ENCODE measurements at places on chromosomes 4 and X.

- DNase-seq: no peak
Observed at GRCh38 chr4:1725521-1725920, 4.2 kb downstream of the TACC3 start.

GRCh38 chr4:139918591-139918990 lies 235.4 kb downstream of the MAML3 start:
- no peak for DNase-seq

- DNase-seq: no peak
Observed at GRCh38 chrX:49704691-49705404, 9.1 kb upstream of the PAGE1 start.

- no peak for DNase-seq
Observed at GRCh38 chr4:65597697-65598096, 72.6 kb downstream of the EPHA5 start.

DNA sequence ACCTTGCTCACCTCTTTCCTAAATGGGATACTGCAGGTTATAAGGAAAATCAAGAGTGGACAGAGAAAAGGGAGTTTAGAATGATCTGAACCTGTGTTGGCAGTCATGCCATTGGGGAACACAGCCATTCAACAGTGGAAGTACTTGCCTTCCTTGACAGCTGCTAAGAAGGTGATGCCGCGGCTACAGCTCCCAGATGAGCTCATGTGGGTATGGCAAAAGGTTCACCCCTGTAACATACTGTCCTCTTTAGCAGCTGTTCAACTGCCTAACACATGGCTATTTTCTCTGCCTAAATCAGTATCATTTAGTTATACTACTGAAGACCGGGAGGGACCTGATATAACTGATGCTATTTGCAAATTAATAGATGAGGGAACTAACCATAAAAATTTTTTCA lies 76.8 kb downstream of the DCHS2 start:
- DNase-seq: no peak

DNA sequence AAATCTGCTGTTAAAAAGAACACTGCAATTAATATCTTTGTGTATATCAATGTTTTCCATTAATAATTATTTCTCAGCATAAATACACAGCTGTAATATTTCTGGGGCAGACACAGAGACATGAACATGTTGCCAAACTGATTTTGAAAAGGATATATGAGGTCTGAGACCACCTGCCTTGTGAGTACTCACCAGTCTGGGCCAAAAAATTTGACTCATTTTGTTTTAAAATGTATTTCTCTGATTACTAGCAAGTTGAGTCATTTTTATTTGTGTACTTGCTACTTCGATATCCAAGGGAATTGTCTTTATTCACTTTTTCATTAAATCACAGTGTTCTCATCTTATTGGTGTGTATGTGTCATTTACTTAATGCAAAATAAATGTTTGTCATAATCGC lies 8.5 kb upstream of the RAI2 start:
- DNase-seq: no peak

GRCh38 chr4:79288185-79288584 lies 37.7 kb downstream of the NAA11 start:
- no peak for DNase-seq

DNA sequence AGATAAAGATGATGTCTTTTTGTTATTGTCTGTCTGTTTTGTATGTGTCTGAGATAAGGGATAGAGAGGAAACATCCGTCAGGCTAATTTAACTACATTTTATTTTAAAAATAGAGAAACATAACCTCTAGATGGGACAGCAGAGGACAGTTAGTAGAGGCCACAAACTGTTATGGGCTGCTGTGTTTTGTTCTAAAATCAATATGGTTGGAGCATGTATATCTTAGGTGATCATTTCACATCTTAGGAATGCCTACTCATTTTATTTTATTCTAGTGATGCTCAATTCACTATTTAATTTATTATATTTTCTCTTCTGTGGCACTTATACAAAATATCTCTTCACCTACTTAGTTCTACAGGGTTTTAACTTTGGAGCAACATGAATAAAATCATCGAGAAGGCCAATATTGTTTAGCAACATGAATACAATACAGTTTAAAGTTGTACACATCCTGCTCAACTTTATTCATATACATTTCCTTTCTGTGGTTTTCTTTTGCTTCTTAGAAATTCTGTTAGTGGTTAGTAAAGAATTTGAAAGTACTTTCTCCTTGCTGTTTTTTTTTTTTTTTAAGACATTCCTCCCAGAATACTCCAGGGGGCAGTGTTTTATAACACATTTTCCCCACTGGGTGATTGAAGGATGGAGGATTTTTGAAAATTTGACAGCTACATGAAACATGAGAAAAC lies 392.9 kb downstream of the UNC5C start:
- DNase-seq: no peak

DNA sequence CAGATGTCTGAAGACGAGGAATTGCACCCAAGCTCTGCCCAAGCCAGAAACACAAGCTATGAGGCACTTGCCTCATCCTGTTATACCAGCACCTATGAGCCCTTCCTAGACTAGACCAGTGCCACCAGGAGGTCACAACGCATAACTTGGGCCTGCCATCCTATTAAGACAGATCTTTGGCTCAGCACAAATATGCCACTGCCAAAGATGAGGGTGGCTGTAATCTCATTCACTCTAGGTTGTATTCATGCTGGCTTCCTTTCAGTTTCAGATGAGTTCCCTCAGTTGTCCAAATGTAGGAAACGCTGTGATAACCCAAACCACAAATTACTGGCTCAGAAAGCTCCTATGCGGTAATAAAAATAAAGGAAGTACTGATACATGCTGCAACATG lies 76.5 kb upstream of the CITED1 start:
- no peak for DNase-seq

- DNase-seq: no peak
Observed at GRCh38 chrX:51878056-51878455, 15.4 kb upstream of the MAGED1 start.

DNA sequence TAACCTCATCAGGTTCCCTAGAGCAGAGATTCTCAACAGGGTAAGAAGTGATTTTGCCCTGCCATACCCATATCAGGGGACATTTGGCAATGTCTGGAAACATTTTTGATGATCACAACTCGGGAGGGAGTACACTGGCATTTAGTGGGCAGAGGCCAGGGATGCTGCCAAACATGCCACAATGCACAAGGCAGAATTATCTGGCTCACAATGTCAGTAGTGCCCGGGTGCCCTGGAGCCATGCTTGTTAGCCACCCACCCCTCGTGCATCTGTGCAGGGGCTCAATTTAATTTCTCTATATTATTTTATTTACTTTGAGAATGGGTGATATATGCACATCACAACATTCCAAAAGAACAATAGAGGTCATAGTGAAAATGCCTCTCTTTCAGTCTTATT lies 82.0 kb upstream of the DHX15 start:
- no peak for DNase-seq

GRCh38 chr4:41217020-41217333 lies 2.6 kb upstream of the APBB2 start:
- DNase-seq: no peak

DNA sequence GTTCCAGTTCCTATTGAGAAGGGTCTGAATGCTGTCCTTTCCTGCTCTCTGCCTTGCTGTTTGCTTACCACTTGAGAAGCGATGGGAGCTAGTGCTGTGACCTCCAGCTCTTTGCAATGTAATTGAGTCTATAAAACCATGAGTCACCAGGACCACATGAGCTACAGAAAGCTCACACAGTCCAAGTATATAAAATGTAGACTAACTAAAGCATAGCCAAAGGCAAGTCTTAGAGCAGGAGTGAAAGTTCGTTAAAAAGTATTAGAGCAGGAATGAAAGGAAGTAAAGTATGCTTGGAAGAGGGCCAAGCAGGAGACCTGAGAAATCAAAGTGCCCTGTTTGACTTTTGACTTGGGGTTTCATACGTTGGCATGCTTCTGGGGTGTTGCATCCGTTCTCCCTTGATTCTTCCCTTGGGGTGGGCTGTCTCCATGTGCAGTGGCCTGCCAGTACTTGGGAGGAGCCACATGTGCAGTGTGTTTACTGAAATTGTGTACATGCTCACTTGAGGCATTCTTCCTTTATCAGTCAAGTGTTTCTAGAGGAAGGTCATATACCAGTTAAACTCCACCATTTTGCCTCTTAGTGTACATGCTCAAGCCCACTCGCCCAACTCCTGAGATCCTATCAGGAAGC lies 71.3 kb upstream of the KIT start:
- no peak for DNase-seq

DNA sequence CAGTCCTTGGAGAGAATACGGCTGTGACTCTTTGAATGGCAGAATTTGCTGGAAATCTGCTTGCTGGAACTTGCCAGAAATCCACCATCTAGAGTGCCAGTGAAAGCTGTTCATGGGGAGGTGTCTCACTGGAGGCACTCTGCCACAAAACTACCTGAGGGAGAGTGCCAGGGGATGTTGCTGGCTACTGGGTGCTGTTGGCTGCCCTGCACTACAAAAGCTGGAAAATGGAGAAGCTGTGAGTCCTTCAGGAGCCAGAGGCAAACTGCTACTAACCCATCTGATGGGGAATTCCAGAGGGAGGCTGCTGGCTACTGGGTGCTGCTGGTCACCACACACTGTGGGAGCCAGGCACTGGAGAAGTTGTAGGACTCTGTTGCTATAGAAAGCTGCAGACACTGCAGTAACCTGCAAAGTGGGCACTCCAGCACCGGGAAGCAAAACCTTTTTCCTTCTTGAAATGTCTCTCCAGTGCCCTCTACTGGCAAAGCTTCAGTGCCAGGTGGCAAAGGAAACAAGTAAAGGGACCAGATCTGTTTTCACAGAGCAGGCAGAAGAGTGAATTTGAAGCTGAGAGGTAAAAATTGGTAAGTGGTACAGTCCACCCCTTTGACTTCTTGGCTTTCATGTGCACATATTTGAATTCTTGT lies 47.8 kb upstream of the HSD17B10 start:
- DNase-seq: peak; percentile 67

DNA sequence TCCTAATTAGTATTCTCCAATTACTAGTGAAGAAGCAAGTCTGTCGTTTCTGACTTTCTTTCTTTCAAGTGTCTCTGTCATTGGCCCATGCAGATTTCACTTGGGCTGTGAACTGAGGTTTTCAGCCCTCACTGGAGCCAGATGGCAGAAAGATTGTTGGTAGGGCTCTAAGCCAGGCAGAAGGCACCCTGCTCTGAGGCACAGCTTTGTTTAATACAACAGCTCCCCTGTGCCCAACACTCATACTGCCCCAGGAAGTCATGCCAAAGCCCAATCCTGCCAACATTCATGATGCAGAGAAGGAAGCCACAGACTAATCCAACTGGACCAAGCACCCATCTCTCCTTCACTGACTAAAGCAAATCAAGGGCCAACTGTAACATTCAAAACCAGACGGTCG lies 117.1 kb upstream of the FRG1 start:
- no peak for DNase-seq

GRCh38 chrX:78199851-78200250 lies 60.4 kb upstream of the TAF9B start:
- no peak for DNase-seq

DNA sequence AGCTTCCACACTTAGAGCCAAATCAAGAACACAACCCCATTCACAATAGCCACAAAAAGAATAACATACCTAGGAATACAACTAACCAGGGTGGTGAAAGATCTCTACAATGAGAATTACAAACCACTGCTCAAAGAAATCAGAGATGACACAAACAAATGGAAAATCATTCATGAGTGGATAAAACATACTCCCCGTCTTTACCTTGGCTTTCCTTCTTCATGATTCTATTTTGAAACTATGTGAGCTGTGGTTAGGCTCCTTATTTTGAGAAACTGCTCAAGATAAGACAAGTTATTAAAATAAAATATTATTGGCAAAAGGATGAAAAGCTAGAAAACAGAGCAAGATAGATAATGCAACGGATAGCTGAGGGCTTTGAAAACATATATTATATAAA lies 598.1 kb upstream of the FAT1 start:
- DNase-seq: no peak

- DNase-seq: no peak
Observed at GRCh38 chr4:33088713-33089112, 2368.5 kb downstream of the PCDH7 start.

DNA sequence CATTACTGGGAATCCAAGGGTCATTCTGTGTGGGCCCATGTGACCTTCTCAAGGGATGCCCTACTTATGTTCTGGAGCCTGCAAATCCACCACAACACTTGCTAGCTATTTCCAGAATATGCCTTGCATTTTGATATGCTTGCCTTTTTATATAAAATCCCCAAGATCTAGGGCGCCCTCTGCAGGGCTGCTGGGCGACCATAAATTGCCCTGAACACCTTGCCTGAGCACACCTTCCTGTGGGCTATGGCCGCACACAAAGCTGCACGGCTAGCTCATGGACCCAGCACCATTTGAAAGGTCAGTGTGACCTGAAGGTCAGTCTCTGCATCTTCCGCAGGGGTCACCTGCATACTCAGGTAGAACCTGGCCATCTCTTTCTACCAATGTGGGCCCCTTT lies 311.7 kb downstream of the NLGN4X start:
- DNase-seq: peak; percentile 11

DNA sequence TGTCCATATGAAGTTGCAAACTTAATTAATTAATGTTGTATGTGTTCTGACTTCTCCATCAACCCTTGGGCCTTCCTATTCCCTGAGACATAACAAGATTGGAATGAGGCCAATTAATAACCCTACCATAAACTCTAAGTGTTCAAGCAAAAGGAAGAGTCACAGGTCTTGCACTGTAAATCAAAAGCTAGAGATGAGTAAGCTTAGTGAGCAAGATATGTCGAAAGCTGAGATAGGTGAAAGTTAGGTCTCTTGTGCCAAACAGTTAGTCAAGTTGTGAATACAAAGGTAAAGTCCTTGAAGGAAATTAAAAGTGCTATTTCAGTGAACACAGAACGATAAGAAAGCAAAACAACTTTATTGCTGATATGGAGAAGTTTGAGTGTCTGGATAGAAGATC lies 58.2 kb upstream of the GPRIN3 start:
- DNase-seq: no peak

- peak; percentile 58 for DNase-seq
Observed at GRCh38 chr4:185204238-185204910, 574 bp upstream of the CFAP97 start.
